ENCODE measurements at places on chromosomes 13 and 19.

GRCh38 chr13:106911627-106912026 is 343.7 kb upstream of the ARGLU1 start:
- DNase-seq: no peak

- no peak for DNase-seq
These were observed 1319.9 kb upstream of the PRR20A start for GRCh38 chr13:55820817-55821216.

DNA sequence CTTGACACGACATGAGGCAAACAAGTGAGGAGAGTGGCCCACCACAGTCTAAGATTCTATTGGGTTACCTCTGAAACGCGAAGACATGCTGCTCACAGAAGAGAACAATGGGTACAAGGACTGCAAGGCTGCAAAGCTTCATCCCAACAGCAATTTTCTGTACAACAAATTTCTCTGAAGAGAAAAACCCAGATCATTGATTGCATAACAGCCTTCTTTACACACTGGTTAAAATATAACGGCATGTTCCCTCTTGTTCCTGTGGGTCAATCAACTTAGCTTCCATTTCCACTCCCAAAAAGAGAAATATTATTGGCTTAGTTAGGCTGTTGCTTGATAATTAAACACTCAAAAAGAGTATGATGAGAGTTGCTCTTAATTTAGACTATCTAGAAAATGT is at the start of gene CPB2:
Gene CPB2, minus strand, starts transcription at position 166 of the 400 bp plus-strand sequence. Its CDS starts 24 bp downstream, at position 142.
- no peak for DNase-seq

- DNase-seq: no peak
These were observed 8.1 kb downstream of the ZNF708 start for GRCh38 chr19:21321134-21321533.

- no peak for DNase-seq
These were observed 62.0 kb downstream of the ZNF100 start for GRCh38 chr19:21705393-21705792.

Data from CD4-positive, alpha-beta T cell treated with Interleukin-4 for 1 hour (primary cell).